ENCODE measurements at places on chromosomes 16 and 17. TPM values are rescaled to one million over a fixed set of nuclear protein-coding genes. Genes with fewer than 3 reads are reported as not detected.

TEX14 gene
- total RNA-seq, result not detected

DNAH9 gene
- not detected for total RNA-seq

KREMEN2 gene
- not detected for total RNA-seq

CCDC200 gene
- total RNA-seq, result not detected

TMEM11 gene
- 25.5 TPM for total RNA-seq

MYH8 gene
- not detected for total RNA-seq

RMI2 gene
- total RNA-seq, result 0.85 TPM

GPR142 gene
- not detected for total RNA-seq

GRCh38 chr16:1082266-1082951 is 9.9 kb downstream of the SSTR5 start:
- no peak for DNase-seq

DNA sequence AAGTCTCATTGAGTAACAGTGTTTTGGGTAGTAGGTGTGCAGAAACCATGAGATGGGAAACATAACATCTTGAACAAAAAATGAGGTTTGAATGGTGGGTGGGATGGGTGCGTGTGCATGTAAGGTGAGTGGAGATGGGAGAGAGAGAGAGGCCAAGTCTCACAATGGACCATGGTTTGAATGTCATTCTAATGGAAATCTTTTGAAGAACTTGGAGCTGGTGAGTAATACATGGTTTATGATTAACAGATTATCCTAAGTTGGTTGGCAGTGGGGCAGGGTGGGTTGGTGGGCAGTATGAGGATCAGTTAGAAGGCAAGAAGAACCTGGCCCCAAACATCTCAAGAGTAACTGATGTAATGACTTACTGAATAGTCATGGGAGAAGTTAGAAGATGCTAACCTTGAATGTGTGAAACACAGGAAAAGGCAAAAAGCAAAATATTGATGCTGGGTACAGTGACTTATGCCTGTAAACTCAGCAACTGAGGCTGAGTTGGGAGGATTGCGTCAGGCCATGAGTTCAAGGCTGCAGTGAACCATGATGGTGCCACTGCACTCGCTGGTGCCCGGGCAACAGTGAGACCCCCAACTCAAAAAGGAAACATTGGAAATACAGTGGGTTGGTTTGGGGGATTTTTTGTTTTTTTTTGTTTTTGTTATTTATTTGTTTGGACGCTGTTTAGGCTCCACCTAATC is 32.7 kb downstream of the ZNF207 start:
- DNase-seq, result no peak

GRCh38 chr17:28042721-28043291 is 329 bp downstream of the NLK start:
- no peak for DNase-seq

DNA sequence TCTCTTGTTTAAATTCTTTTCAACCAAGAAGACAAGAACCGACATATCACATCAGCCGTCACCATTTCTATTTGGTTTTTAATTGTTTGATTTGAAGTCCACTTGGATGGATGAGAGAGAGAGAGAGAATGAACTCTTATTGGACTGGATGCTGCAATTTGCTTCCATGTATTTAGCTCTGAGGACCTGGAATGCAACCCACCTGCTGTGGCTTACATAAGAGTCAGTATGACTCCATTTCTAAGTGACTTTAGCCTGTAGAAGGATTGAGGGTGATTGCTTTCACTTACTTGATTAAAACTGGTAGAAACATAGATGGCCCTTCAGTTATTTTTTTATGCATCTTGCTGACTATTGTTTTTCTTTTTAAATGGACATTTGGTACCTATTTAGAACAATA is 296.1 kb downstream of the CNTNAP4 start:
- DNase-seq, result no peak

GRCh38 chr17:79042421-79043190 is 18.6 kb downstream of the C1QTNF1 start:
- no peak for DNase-seq

DNA sequence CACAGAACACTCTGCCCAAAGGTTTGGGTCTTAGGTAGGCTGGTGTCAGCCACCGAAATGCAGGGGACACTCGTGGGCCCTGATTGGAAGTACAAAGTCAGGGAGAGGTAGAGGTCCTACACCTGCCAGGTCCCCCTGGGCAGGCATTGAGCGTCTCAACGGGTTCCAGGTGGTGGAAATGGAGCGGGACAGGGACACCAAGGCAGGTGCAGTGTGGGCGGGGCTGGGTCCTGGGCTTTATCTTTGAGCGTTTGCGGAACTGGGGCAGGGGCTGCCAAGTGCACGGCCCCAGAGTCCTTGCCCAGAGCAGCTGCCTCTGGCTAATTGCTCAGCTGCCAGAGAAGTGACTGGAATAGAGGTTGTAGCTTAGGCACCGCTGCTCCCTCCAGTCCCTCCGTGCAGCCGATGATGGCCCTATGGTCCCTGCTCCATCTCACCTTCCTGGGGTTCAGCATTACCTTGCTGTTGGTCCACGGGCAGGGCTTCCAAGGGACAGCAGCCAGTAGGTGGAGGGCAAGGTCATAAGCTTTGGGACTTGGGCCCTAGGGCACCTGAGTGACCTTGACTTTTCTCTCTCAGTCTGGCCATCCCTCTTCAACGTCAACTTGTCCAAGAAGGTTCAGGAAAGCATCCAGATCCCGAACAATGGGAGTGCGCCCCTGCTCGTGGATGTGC is at the start of gene ZACN:
TSS of gene ZACN (plus strand) at position 323 of the 675 bp plus-strand sequence. CDS start at position 406, 83 bp downstream.
- no peak for DNase-seq

DNA sequence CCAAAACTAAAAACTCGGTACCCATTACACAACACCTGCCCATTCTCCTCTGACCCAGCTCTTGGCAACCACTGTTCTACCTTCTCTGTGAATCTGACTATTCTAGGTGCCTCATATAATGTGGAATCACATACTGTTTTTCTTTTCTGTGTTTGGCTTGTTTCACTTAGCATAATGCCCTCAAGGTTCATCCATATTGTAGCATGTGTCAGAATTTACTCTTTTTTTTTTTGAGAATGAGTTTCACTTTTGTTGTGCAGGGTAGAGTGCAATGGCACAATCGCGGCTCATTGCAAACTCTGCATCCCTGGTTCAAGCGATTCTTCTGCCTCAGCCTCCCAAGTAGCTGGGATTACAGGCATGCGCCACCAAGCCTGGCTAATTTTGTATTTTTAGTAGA is 59.5 kb upstream of the RBL2 start:
- no peak for DNase-seq

DNA sequence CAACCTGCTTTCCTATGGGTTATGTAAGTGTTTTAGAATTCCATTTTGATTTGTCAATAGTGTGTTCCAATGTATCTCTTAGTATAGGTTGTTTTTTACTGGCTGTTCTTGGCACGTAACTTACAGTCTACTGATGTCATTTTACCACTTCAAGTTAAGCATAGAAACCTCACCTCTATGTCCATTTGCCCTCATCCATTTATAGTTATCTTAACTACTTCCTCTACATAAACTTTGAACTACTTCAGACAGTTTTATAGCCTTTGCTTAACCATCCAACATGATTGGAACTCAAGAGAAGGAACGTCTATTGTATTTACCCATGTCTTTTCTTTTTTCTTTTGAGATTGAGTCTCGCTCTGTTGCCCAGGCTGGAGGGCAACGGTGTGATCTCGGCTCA is 64.5 kb upstream of the GNG13 start:
- DNase-seq, result no peak

DNA sequence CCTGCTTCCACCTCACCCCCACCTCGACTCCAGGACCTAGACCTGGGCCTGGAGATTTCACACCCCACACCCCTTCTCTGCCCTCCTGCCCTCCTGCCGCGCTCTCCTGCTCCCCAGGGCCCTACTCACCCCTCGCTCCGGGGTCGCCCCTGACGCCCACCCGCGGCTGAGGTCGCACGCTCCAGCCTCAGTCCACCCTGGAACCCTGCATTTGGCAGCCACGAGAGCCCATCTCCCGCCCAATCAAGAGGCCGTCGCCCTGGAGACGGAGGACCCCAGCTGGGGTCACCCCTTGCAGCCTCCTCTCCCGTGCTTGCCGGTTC is 16.1 kb downstream of the TLE7 start:
- DNase-seq, result no peak

GRCh38 chr17:8735336-8735939 is 9.2 kb downstream of the CCDC42 start:
- DNase-seq, result no peak

DNA sequence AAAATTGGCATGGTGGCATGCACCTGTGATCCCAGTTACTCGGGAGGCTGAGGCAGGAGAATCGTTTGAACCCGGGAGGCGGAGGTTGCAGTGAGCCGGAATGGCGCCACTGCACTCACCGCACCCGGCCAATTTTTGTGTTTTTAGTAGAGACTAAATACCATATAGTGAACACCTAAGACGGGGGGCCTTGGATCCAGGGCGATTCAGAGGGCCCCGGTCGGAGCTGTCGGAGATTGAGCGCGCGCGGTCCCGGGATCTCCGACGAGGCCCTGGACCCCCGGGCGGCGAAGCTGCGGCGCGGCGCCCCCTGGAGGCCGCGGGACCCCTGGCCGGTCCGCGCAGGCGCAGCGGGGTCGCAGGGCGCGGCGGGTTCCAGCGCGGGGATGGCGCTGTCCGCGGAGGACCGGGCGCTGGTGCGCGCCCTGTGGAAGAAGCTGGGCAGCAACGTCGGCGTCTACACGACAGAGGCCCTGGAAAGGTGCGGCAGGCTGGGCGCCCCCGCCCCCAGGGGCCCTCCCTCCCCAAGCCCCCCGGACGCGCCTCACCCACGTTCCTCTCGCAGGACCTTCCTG is at the start of gene HBQ1:
TSS of gene HBQ1 (plus strand) at position 359 of the 575 bp plus-strand sequence. CDS start at position 387, 28 bp downstream.
- DNase-seq, result no peak

DNA sequence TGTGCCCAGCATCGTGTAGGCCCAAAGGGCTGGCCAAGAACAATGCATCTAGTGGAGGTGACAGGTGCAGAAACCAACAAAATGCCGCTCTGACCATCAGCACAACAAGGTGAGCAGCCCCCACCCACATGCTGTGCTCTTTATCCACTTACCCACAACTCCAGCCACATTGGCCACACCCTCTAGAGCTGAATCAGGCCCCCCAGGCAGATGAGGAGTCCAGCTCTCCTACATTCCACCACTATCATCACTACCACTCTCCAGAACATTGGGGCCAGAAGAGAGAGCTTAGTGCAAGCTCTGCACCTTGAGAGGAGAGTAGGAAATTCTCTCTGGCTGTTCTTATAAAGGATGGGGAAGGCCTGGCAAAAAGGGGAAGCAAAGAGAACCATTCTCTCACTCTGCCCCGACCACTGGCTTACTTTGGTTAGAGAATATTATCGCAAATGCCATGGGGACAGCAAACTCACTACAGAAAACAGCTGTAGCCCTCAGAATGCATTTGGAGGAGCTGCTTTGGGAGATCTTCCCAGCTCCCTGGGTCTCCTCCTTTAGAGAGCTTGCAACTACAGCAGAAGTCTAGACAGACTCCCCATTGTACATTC is 75.0 kb downstream of the TMEM132E start:
- DNase-seq, result no peak

GRCh38 chr17:37607637-37608331 is 1.4 kb downstream of the SYNRG start:
- DNase-seq, result no peak

- DNase-seq, result no peak
These were observed 17.7 kb downstream of the PIMREG start for GRCh38 chr17:6461792-6462524.

- no peak for DNase-seq
These were observed 16.9 kb downstream of the SRCAP start for GRCh38 chr16:30715750-30716445.

DNA sequence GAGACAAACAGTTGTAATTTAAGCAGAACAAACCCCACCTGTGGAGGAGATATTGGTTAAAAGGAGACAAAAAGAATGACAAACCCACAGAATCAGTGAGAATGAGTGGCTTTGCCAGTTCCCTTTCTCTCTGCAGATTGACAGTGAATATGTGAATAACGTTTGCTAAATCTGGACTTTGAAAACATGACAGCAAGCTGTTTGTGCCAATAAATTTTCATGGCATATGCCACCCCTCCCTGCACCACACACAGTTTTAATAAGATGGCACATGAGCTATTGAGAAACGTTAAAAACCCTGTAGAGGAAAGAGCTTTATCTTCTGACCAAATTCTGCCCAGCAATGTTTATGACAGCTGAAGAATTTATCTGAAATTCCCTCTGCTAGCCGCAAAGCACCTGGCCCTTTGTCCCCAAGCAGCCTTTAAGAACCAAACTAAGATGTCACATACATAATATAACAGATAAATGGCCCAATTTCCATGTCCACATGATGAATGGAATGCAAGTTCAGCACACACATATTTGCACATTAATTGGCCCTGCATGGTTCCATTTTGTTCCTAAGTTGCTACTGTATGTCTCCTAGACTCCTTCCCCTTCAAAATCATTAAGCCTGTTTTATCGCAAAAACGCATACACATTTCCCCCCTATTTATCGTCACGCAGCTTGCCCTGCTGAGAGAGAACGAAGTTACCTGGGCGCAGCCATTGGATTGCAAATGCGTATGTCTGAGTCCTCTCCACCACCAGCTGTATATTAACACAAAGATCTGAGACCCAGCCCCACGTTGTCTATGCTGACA is 773.5 kb upstream of the EEF2KMT start:
- DNase-seq, result no peak

DNA sequence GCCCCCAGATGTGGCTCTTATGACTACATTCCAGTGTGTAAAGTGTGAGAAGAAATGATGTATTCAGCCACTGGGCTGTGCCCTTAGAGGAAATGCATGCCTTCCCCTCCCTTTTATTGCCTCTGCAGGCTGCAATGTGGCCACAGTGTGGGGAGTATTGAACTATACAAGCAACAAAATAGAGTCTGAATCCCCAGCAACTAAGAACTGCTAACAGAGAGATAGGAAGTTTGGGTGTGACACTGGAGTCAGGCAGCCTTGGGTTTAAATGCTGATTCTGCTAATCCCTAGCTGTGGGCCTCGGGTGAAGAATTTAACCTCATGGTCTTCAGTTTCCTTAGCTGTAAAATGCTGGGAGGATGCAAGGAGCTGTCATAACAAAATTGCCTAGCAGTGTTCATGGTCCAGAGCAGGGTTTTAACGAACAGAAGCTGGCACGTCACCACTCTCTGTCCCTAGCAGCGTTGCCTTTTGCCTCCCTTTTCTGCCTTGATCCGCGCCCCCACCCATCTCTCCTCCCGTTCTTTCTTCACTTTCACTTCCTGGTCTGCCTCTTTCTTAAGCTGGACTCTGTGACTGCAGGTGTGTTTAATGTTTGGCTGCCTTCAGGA is 50.3 kb downstream of the KPNA2 start:
- no peak for DNase-seq

Data from right atrium auricular region (tissue), 2 donors.